ENCODE measurements at places on chromosomes 3 and 15. TPM values are rescaled to one million over a fixed set of nuclear protein-coding genes. Genes with fewer than 3 reads are reported as not detected.

CFAP100 gene
- not detected for total RNA-seq

SACM1L gene
- 12.5 TPM for total RNA-seq

ZNF654 gene
- 4.1 TPM for total RNA-seq

CHRFAM7A gene
- 8.2 TPM for total RNA-seq

RFTN1 gene
- total RNA-seq = 3.6 TPM

All from A549 treated with dexamethasone at 1 μM for 4 hours (cell line).